ENCODE measurements at places on chromosomes 3 and 15.

DNA sequence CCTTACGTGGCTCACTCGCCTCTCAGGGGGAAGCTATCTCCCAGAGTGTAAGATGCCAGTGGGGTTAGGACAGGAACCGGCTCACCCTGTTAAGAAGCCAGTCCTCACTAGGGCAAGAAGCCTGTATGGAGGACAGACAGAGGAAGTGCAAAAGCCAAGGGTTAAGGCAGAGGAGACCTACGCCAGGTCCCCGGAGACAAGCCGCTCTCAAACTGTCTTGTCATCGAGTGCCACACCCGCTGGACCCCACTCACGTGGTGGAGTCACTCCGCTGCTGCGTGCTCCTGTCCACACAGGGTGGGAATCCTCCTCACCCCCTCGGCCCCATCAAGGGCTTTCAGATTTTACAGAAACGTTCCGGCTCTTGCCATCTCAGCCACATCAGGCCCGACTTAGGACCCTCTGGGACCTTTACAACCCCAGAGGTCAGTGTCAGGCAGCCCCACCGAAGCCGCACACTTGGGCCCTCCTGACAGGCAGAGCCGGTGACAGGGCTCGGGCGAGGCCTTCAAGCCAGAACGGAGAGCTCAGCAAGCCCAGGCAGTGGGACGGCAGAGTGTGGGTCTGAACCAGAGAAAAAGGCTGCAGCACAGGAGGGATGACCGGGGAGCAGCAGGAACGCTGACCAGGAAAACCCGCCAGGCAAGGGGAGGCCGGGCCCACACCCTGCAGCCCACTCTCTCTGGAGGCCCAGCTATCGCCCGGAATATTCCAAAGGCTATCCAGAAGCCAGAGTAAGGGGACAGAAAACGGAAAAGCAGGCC lies 61.7 kb downstream of the XXYLT1 start:
- no peak for DNase-seq

DNA sequence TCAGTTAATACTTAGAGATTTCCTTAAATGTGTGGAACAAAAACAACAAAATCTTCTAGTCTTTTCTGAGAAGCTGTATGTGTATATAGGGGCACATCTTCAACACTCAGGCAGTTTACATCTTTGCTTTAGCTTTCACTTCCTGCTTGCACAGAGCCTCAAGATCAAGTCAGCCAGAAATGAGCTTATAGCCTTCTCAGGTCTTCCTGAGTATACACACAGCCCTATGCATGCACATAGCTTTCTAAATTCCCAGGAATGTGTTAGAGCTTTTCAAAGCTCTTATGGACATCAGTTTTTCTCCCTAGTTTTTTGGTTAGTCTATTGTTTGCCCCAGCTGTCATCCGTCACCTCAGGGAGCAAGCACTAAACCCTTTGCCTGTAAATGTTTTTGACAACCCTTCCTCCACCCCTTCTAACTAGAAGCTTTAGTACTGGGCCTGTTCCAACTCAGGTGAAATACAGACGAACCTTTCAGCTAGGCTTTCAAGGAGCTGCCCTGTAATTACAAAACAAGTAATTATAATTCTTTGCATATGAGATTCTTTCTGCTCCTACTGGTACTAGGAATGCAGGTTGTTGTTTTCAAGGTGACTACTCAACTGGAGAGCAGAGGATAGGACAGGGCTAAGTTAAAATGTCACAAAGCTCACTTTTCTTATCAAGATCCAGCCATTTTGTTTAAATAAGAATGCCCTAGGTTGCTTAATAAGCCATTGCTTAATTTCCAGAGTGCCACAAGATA lies 22.6 kb upstream of the MTMR10 start:
- DNase-seq, result no peak

DNA sequence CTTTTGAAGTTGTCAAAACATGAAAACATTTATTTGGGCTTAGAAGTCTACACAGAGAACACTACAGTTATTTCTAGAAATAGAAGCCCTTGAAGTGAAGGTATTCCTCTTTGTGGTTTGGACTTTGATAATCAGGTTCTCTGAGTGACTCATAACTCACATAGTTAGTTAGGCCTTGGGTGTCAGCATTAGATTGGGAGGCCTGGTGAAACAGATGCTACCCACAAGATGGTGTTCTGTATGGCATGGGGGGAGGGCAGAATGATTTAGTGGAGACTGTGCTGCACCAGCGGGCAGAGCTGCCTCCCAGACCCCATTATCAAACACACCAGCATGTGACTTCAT lies 108.9 kb upstream of the ETV5 start:
- DNase-seq, result no peak

DNA sequence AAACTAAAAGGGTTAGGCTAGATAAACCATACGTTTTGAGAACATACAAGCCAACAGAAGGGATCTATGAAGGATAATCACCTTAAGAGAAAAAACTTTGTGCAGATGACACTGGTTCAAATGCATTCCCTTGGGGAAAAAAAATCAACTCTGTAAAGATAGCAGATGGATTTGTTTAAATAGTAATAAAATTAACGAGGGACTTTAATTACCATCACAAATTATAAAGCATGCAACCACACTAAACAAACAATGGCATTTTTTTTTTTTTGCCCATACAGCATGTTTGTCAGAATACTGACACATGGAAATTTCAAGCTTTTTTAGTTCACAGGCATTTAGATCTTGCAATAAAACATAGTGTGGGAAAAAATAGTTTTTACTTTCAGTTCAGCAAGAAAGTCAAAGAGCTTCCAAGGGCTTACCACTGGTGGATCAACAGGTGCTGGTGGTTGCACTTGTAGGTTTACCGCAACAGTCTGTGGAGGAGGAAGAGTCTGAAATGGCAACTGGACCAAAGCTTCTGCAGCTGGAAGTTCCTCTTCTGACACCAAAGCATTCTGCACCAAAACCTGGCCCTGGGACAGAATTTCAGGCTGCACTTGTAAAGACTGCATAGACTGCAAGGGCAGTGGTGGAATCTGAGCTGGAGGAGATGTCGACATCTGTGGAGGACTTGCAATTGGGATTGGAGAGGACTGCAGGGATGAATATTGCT lies 53.1 kb downstream of the PHC3 start:
- DNase-seq, result peak; percentile 94

GRCh38 chr3:149009732-149010131 lies 18.4 kb downstream of the GYG1 start:
- DNase-seq, result no peak

Data from SIG-M5 (cell line).